Glutamatergic neuron (in vitro differentiated cells): ENCODE measurements at places on chromosomes 1 and 21. TPM values are rescaled to one million over a fixed set of nuclear protein-coding genes. Genes with fewer than 3 reads are reported as not detected.
A peak's percentile ranks its signal among the peaks of the same experiment; 100 is the strongest.

Gene RCSD1
- not detected for total RNA-seq

Gene TRIM45
- total RNA-seq, result 6.7 TPM

Gene ADORA3
- not detected for total RNA-seq

Gene GNL2
- total RNA-seq, result 50.0 TPM

Gene HOOK1
- total RNA-seq, result 2.1 TPM

Gene RGS7
- 16.0 TPM for total RNA-seq

Gene SERPINC1
- total RNA-seq, result not detected

Gene C1orf226
- total RNA-seq, result 12.3 TPM

Gene KPRP
- not detected for total RNA-seq

Gene MPZ
- 16.4 TPM for total RNA-seq

Gene SPRR2F
- not detected for total RNA-seq

Gene OR2AK2
- total RNA-seq, result 0.49 TPM

DNA sequence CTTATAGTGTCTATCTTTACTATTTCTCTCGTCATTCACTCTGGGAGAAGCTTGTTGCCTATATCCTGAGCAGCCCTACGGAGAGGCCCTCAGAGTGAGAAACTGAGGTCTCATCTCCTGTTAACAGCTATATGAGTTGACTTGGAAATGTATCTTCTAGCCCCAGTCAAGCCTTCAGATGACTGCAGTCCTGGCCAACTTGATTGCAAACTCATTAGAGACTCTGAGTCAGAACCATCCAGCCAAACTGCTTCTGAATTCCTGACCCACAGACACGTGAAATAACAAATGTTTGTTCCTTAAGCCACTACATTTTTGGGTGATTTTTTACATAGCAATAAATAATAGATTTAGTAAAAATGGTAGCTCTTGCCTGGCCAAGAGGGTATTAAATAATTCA is 3.9 kb upstream of the ZBED6 start:
- H3K4me1 ChIP-seq, result no peaks in the 10 kb centered on the region
- H3K27me3 ChIP-seq, result peaks cover 5% of the 10 kb centered on the region
- DNase-seq, result no peak
- no peak overlapping the region for H3K27ac ChIP-seq
- H3K36me3 ChIP-seq, result no peaks in the 10 kb centered on the region

DNA sequence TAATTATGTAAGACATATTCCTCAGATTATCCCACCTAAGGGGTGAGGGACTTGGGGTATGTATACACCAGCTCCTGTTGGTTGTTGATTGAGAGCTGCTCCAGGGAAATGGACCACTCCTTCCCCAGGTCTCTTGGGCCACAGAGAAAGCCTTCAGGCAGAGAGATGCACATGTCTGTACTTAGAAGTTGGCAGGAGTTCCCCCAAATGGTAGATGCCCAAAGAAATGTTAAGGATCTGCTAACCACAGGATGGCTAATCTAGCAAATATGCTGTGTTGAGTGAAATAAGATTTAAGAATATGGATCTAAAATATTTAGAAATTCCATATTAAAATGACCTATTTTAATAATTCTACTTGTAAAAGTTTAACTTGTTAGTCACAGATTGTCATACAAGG is 100.8 kb upstream of the DNAH14 start:
- H3K4me3 ChIP-seq, result no peak overlapping the region
- DNase-seq, result no peak
- no peaks in the 10 kb centered on the region for H3K4me1 ChIP-seq
- peaks cover 3% of the 10 kb centered on the region for H3K27me3 ChIP-seq
- no peak overlapping the region for H3K27ac ChIP-seq
- H3K36me3 ChIP-seq, result no peaks in the 10 kb centered on the region

GRCh38 chr1:59116920-59117542 is 179.9 kb upstream of the FGGY start:
- H3K27me3 ChIP-seq, result no peaks in the 10 kb centered on the region
- H3K27ac ChIP-seq, result no peak overlapping the region

DNA sequence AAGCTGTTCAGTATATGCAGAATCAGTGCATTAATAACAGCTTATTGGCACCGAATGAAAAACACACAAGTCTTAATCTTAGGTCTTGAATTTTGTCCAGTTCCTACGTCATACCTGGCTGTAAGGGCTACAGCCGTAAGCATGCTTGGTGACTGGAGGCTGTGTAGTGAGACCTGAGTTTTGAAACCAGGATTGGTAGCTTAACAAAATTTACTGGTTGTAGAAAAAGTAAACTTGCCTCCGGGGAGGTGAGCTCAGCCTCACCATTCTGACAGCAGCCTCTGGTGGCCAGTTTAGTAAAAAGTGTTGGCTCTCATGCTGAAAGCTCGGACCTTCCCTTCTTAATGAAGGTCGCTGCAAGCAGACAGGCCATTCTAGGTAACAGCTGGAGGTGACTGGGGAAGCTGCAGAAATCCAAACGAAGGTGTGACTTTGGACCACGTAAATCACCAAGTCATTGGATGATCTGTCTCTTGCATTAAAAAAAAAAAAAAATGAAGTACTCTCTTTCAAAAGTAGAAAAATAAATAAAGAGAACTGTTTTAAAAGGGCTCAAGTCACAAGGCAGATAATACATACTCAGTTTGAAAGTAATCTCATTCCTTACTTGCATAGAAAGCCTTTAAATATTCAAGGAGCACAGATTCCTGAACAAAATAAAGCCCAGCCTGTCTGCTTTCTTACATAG is 48.9 kb downstream of the HLCS start:
- peaks cover 44% of the 10 kb centered on the region for H3K4me1 ChIP-seq
- peak overlapping the region; percentile 85 for H3K27ac ChIP-seq
- H3K36me3 ChIP-seq, result no peaks in the 10 kb centered on the region

DNA sequence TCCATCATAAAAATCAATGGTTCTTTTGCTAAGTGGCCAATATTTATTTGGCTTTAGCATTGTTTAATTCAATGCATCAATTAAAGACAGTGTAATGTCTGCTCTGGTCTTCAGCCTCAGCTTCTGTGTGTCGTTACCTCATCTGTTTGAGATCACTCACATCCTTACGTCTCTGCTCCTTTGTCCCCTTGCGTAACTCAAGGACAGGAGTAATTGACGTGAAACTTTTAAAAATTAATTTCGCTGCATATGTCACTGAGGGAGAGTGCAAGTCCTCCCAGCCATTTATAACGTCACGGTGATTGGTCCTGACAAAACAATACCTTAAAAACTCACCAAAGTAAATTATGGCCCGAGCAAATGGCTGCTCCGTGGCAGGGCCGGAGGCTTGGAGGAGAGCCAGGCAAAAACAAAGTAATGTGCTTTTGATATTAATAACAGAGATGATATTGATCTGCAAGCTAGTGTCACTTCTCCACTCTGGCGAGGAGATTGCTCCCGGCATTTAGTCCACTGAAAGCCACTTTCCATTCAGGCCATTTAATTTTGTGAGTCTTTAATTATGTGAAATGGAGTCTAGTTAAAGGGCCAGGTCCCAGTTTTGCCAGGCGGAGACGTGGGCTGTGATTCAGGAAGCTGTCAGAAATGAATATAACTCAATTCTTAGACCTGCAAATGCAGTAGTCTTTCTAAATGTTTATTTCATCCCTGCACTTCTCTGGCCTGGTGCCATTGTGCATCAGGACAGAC is 150.9 kb upstream of the POU3F1 start:
- H3K4me1 ChIP-seq, result peaks cover 2% of the 10 kb centered on the region
- H3K4me3 ChIP-seq, result no peak overlapping the region
- H3K27ac ChIP-seq, result no peak overlapping the region
- DNase-seq, result no peak

- H3K36me3 ChIP-seq, result no peaks in the 10 kb centered on the region
- no peak overlapping the region for H3K4me3 ChIP-seq
- H3K4me1 ChIP-seq, result no peaks in the 10 kb centered on the region
- DNase-seq, result no peak
- H3K27ac ChIP-seq, result no peak overlapping the region
Measured at GRCh38 chr1:51833700-51834099, 44.8 kb downstream of the NRDC start.

GRCh38 chr21:35026617-35027562 is 22.2 kb downstream of the RUNX1 start:
- H3K4me3 ChIP-seq, result peak overlapping the region; percentile 81
- peak; percentile 63 for DNase-seq
- no peaks in the 10 kb centered on the region for H3K36me3 ChIP-seq
- peaks cover 1% of the 10 kb centered on the region for H3K27me3 ChIP-seq
- H3K4me1 ChIP-seq, result peaks cover 2% of the 10 kb centered on the region

- H3K4me3 ChIP-seq, result no peak overlapping the region
- H3K4me1 ChIP-seq, result peaks cover 5% of the 10 kb centered on the region
- no peaks in the 10 kb centered on the region for H3K36me3 ChIP-seq
- no peak for DNase-seq
- no peaks in the 10 kb centered on the region for H3K27me3 ChIP-seq
- no peak overlapping the region for H3K27ac ChIP-seq
Measured at GRCh38 chr1:92186081-92186480, 31.6 kb upstream of the C1orf146 start.

DNA sequence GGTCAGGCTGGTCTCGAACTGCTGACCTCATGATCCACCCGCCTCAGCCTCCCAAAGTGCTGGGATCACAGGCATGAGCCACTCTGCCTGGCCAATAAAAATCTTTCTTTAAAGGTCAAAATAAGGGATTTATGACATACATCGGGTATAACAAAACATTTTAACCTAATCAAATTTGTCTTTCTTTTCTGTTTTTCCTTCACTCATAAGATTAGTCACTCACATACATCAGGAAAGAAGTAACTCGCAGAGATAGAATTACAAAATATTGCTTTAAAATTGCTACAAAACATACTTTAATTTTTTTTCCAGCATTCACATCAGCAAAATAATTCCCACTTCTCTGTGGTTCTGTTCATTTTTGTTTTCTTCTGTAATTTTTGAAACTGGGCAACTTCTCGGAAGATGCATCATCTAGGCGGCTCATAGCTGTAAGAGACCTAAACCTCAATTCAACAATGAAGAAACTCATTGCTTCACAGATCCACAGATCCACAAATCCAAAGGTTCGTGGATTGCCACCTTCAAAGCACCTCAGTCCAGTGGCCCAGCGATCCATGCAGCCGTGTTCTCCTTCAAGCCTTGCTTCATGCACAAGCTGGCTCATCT is 39.7 kb downstream of the NEK2 start:
- H3K27me3 ChIP-seq, result no peaks in the 10 kb centered on the region
- no peaks in the 10 kb centered on the region for H3K36me3 ChIP-seq
- H3K27ac ChIP-seq, result no peak overlapping the region
- peaks cover 3% of the 10 kb centered on the region for H3K4me1 ChIP-seq
- H3K4me3 ChIP-seq, result no peak overlapping the region
- DNase-seq, result no peak

DNA sequence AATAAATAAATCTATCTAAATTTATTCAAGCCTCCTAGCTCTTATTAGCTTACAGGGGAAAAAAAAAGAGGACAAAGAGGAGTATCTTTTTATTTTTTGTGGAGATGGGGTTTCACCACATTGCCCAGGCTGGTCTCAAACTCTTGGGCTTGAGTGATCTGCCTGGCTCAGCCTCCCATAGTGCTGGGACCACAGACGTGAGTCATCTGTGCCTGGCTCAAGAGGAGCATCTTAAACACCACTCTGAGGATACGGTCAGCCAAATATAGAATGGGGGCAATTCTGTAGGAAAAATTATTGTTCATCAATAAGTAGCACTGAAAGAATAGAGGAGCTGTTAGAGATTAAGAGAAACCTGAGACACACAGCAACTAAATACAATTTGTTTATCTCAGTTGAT is 24.1 kb downstream of the SLC45A3 start:
- no peaks in the 10 kb centered on the region for H3K36me3 ChIP-seq
- no peak for DNase-seq
- H3K27ac ChIP-seq, result no peak overlapping the region

DNA sequence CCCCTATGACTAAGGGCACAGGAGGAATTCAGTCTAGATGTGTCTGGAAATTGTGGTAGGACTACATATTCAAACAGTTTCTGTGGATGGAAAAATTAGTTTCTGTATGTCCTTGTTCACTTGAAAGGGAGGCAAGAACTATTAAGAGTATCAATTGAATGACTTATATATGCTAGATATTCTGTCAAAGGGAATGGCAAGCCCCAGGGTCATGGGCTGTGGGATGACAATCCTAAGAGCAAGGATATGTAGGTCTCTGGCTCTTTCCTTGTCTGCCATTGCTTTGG is 383.5 kb upstream of the B3GALT2 start:
- H3K4me1 ChIP-seq, result no peaks in the 10 kb centered on the region
- H3K27me3 ChIP-seq, result no peaks in the 10 kb centered on the region
- H3K27ac ChIP-seq, result no peak overlapping the region
- DNase-seq, result no peak

DNA sequence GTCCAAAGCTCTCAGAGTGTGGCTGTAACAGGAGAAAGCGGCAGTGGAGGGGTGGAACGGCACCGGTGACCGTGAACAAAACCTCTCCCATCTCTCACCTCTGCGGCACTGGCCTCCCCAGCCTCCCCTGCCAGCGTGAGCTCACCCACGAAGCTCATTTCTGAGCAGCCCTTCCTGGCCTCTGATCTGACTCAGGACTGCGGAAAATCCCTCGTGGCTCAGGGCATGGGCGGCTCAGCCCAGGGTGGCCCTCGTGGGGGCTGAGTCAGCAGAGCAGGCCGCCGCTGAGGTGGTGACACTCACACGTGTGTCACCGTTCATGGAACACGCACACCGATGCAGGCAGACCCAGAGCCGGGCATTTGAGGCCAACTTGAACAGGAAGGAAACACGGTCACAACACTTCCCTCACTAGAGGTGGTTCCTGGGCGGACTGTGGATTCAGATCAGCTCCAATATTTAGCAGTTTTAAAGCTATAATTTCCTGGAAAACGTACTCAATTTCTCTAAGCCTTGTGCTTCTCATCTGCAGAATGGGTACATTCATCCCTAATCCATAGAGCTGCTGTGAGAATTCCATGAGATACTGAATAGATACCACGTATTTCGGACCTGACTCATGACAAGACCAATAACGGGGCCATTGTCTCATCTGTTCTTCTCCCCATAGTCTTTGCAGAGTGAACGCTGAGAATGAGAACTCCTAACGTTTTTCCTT is 115.0 kb upstream of the TMPRSS2 start:
- DNase-seq, result no peak
- H3K36me3 ChIP-seq, result peaks cover 11% of the 10 kb centered on the region
- H3K4me3 ChIP-seq, result no peak overlapping the region
- H3K27ac ChIP-seq, result no peak overlapping the region
- peaks cover 2% of the 10 kb centered on the region for H3K4me1 ChIP-seq
- H3K27me3 ChIP-seq, result peaks cover 8% of the 10 kb centered on the region

GRCh38 chr1:211816586-211816985 is 14.0 kb downstream of the LPGAT1 start:
- no peaks in the 10 kb centered on the region for H3K4me1 ChIP-seq
- no peak overlapping the region for H3K27ac ChIP-seq
- H3K4me3 ChIP-seq, result no peak overlapping the region
- no peaks in the 10 kb centered on the region for H3K27me3 ChIP-seq

GRCh38 chr1:212045981-212046380 is 10.4 kb downstream of the DTL start:
- H3K4me3 ChIP-seq, result no peak overlapping the region
- no peaks in the 10 kb centered on the region for H3K36me3 ChIP-seq
- DNase-seq, result no peak
- H3K27me3 ChIP-seq, result peaks cover 2% of the 10 kb centered on the region
- H3K4me1 ChIP-seq, result peaks cover 9% of the 10 kb centered on the region

GRCh38 chr1:100543640-100544039 is 5.7 kb downstream of the GPR88 start:
- H3K4me3 ChIP-seq, result no peak overlapping the region
- no peaks in the 10 kb centered on the region for H3K36me3 ChIP-seq
- no peak overlapping the region for H3K27ac ChIP-seq
- no peak for DNase-seq
- H3K27me3 ChIP-seq, result peaks cover 4% of the 10 kb centered on the region
- H3K4me1 ChIP-seq, result no peaks in the 10 kb centered on the region
